ENCODE measurements at places on chromosomes 16 and 17.

GRCh38 chr17:77370586-77370985 is 229.8 kb downstream of the SEC14L1 start:
- DNase-seq = no peak

GRCh38 chr17:78761789-78762406 is 20.2 kb downstream of the CYTH1 start:
- DNase-seq = no peak

- peak; percentile 18 for DNase-seq
Measured at GRCh38 chr17:32142038-32142856, at the start of gene RHOT1. RHOT1 (plus strand) TSS chr17:32142502; CDS start chr17:32142693, 191 bp downstream.

DNA sequence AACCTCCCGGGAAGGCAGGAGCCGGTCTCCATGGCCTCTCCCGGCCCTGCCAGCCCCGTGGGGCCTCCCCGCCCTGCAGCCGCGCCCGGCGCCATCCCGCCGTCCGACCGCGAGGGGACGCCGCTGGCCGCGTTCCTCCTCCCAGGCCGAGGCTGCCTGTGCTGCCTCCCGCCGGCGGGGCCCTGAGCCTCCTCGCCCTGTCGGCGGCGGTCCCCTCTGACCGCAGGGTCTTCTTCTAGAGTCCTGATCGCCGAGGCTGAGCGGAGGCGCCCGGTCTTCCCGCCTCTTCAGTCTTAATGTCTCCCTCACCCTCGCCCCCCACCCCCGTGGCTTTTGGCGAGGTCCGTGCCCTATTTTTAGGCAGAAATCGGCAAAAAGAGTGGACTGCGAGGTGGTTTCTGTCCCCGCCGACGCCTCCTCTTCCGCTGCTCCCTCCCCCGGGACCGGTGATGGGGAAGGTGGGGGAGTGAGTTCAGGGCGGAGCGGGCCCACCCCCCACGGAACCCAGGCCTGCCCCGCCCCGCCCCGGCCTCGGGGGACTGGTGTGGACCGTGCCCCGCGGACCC is 794 bp upstream of the CPNE7 start:
- DNase-seq = no peak

- DNase-seq = no peak
Measured at GRCh38 chr16:78317564-78318240, 218.2 kb downstream of the WWOX start.

DNA sequence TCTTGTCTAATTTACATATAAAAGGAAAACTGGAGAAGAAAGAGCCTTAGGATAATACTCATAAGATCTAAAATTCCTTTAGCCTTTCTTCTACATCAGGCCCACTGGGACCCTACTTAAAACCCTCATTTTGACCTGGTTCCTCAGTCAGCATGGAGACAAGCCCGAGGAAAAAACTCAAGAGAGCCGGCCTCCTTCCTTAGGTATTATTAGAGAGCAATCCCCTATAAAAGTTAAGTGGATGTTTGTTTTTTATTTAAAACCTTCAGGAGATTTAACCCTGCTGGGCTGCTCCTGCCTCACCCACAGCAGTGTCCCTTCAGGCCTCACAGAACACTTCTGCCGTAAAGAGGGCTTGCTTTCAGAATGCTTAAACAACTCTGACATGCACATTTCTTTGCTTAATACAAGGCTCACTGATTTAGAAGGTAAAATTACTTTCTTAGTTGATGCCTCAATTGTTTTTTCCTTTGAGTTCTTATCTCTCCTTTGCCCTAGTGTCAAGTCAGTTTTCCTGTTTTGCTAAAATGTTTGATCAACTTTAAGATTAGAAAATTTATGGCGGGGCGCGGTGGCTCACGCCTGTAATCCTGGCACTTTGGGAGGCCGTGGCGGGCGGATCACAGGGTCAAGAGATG is 145.6 kb upstream of the TBX2 start:
- no peak for DNase-seq

Data from stimulated activated CD4-positive, alpha-beta T cell treated with anti-CD3 and anti-CD28 coated beads, Interleukin-1b, Interleukin-23, amount 100 ng/mL, for 1 hour (primary cell).